Tibial nerve (tissue), 4 donors: ENCODE measurements at places on chromosomes 3 and 15. TPM values are rescaled to one million over a fixed set of nuclear protein-coding genes. Genes with fewer than 3 reads are reported as not detected.

GRCh38 chr3:100048248-100048647, 66.1 kb downstream of the FILIP1L start:
- H3K36me3 ChIP-seq, result no peaks in the 10 kb centered on the region
- no peaks in the 10 kb centered on the region for H3K27me3 ChIP-seq
- no peaks in the 10 kb centered on the region for H3K4me1 ChIP-seq
- H3K27ac ChIP-seq, result peak overlapping the region; percentile 53
- no peak for DNase-seq

DNA sequence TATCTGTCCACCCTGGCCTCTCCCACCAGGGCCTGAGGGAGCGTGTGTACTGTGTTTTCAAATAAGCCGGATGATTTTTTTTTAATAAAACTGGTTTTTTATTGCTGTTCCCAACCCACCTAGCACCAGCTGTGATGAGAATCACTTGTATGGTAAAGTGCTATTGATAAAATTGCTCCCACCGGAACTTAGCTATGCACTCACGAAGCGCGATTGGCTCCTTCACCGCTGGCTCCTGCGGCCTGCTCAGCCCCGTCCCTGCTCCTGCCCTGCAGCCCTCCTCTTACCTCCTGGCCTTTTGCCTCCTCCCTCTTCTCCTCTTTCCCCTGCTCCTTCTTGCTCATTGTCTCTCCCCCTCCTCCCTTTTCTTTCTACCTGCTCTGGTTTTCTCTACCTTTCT, 183.7 kb downstream of the TLE3 start:
- H3K36me3 ChIP-seq, result no peaks in the 10 kb centered on the region
- H3K27me3 ChIP-seq, result no peaks in the 10 kb centered on the region
- no peaks in the 10 kb centered on the region for H3K4me1 ChIP-seq
- no peak for DNase-seq
- no peak overlapping the region for H3K4me3 ChIP-seq
- H3K27ac ChIP-seq, result no peak overlapping the region

GRCh38 chr3:4729061-4729973, 236.2 kb downstream of the ITPR1 start:
- no peak for DNase-seq
- H3K27me3 ChIP-seq, result no peaks in the 10 kb centered on the region
- no peaks in the 10 kb centered on the region for H3K4me1 ChIP-seq
- no peaks in the 10 kb centered on the region for H3K36me3 ChIP-seq
- H3K27ac ChIP-seq, result no peak overlapping the region
- H3K4me3 ChIP-seq, result no peak overlapping the region

DNA sequence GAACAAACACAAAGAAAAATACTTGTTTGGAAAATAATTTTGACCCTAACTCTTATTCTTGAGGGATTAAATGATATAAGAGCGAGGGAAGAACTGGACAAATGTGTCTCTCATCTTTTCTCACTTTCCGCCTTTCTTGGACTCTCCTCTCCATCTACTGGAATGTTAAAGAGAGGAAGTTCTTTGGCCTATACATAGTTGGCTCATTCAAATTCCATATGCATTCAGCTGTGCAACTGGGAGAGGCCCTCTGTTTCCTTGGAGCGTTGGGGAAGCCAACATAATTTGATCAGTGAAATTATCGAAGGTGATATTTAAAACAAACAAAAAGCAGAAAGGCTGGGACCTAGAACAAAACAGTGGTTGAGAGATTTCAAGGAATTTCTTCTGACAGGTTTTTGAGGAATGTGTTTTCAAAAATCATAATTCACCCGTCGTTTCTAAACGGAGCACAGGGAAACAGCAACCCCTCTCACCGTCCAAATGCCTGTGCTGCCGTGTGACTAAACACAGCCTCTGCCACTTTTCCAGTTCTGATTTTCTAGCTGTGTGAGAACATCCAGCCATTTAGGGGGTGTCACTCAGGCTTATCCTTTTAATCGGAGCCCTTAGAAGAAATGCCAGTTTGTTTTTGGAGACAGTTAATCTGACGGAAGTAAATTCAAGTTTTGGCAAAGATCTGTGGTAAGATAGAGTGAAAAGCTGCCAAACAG, 489.9 kb downstream of the SOX2 start:
- DNase-seq, result no peak
- no peak overlapping the region for H3K27ac ChIP-seq
- no peaks in the 10 kb centered on the region for H3K36me3 ChIP-seq
- no peaks in the 10 kb centered on the region for H3K4me1 ChIP-seq

DNA sequence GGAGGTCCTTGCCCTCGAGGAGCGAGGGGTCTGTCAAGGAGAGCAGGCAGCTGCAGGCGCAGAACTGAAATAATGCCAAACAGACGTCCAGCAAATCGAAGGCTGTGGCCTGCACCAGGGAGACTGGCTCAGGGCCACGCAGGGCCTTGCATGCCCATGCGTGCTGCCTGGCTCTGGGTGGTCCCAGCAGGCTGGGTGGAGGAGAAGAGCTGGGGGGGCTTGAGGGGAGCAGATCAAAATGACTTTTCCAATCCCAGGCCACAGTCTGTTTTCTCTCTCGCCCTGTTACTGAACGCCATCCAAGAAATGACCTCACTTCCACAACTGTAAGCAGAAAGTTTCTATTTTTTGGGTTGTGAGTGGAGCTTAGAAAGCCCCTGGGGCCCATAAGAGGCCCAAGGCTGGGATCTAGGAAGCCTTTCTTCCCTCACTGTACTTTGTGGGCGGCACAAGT, 96.9 kb upstream of the RPL32 start:
- no peak overlapping the region for H3K4me3 ChIP-seq
- peaks cover 61% of the 10 kb centered on the region for H3K36me3 ChIP-seq
- peak; percentile 68 for DNase-seq
- no peaks in the 10 kb centered on the region for H3K4me1 ChIP-seq
- peak overlapping the region; percentile 84 for H3K27ac ChIP-seq

LCTL gene
- 3.3 TPM for total RNA-seq

SFMBT1 gene
- 16.7 TPM for total RNA-seq
